ENCODE measurements at places on chromosomes 7 and 10.
A peak's percentile ranks its signal among the peaks of the same experiment; 100 is the strongest.

- DNase-seq, result peak; percentile 41
Measured at GRCh38 chr7:12570168-12570533, 369 bp upstream of the SCIN start.

- DNase-seq, result no peak
Measured at GRCh38 chr10:72730479-72730878, 38.5 kb downstream of the MCU start.

DNA sequence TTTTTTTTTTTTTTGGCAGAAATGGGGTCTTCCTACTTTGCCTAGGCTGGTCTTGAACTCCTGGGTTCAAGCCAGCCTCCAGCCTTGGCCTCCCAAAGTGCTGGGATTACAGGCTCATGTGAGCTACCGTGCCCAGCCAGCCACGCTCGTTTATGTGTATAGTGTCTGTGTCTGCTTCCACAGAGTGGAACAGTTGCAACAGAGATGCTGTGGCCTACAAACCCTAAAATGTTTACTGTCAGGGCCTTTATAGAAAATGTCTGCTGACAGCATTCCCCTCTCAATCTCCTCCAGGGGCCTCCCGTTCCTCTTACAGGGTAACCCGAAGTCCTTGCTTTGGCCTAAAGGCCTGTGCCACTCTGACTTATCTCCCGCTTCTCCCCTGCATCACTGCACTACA is 87.6 kb upstream of the LEP start:
- no peak for DNase-seq

DNA sequence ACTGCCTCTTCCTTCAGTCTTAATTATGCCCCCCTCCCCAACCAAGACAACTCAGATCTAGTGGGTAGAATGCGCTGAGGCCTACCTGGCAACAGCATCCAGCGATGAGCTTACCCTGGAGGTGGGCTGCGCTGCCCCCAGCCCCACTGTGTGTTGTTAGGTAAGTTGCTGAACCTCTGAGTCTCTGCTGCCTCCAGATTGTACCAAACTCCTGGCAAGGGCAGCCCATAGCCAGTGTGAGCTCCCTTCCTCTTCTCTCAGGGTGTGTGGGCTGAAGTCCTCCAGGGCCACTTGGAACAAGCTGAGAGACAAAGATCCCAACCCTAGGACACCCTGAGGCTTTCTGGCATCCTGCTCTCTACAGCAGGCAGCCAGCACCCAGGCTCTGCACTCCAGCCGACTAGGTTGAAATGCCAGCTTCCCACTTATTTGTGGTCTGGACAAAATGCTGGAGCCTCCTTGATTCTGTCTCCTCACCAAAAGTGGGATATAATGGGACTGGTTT is 135.3 kb downstream of the ARHGAP22 start:
- DNase-seq, result no peak

DNA sequence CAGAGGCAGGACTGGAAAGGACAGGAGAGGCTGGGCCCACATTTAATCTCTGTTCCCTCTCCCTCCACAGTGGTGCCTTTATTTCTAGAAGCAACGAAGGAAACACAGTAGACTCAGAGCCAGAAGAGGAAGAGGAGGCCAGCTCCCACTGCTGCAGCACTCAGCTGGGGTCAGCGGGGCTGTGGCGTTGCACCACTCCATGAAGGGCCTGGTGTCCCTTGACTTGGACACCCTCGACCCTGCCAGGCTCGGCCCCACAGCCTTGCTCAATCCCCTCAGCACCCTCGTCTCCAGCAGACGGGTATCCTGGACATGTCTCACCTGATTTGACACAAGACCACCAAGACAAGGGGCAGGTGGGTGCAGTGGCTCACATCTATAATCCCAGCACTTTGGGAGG is 38.8 kb downstream of the PRKAG2 start:
- DNase-seq, result no peak

DNA sequence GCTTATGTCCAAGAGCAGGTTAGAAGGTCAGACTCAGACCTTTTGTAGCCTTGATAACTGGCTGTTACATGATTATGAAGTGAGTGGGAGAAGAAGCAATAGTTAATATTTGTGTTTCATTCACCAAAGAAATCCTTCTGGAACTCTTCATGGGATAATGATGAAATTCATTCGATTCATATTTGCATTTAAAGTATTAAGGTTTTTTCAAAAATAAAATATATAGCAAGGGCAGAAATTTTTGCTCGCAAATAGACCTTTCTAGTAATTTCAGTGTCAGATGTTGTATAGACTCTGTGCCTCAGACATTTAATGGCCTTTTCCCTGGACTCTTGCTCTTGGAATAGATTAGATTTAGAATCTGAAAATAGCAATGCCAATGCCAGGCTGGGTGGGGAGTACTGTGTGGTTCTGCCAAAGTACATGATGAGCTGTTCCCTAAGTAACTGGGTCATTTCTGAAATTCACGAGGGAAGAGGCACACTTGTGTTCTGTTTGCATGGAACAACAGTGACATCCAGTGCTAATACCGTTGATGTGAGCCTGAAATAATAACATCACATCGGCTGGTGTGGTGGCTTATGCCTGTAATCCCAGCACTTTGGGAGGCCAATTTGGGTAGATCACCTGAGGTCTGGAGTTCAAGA is 119.2 kb downstream of the MBL2 start:
- no peak for DNase-seq

DNA sequence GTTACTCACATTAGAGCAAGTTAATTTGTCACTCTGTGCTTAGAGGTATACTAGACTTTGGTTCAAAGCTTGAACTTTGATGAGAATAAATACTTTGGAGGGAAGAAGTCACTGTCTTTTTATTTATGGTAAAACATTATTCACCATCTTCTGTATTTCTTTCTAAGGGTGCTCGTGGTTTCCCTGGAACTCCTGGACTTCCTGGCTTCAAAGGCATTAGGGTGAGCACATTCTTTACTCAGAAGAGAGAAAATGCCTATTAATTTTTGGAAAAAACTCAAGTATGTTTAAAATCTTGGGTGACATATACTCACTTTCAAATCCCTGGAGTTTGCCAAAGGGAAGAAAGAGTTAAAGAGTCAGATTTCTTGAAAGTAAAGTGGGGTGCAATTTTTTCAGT is 10.8 kb downstream of the COL1A2 start:
- DNase-seq, result no peak
